Sigmoid colon (tissue), 7 donors: ENCODE measurements at places on chromosomes 5 and 9. TPM values are rescaled to one million over a fixed set of nuclear protein-coding genes. Genes with fewer than 3 reads are reported as not detected.

DNA sequence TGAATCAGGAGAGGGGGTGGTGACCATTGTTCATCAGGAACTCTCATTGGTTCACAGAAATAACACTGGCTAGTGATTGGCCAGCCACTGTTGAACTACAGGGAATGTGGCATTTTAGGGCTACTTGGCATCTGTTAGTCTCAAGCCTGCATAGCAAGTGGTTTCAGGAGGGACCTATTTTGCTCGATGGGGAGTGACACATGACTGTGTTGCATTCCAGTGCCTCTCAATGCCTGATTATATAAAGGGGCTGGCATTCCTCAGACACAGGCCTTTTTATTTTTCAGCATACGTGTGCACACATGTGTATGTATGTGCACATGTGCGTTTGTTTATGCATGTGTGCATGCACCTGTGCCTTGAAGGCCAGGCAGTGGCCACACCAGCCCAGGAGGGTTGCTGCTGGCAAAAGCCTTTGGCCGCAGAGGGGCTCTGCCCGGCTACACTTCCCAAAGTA is 23.2 kb downstream of the FGD3 start:
- DNase-seq: no peak

DNA sequence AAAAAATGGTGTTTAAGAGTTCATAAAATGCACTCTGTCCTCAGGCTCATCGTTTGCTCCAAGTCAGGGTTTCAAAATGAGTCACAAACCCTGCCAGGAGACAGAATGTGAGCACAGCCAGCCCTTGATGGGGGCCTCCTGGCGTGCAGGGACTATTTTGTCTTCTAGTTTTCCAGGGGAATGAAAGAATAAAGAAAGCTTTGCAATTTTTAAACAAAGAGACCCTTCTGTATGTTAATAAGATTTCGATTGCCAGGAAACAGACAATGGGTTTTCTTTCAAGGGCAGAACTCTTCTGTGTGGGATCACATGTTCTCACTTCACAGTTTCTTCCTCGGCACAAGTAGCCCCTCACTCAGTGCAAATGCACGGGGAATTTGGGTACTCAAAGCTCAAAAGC is 121.4 kb upstream of the C6 start:
- peak; percentile 65 for DNase-seq

DNA sequence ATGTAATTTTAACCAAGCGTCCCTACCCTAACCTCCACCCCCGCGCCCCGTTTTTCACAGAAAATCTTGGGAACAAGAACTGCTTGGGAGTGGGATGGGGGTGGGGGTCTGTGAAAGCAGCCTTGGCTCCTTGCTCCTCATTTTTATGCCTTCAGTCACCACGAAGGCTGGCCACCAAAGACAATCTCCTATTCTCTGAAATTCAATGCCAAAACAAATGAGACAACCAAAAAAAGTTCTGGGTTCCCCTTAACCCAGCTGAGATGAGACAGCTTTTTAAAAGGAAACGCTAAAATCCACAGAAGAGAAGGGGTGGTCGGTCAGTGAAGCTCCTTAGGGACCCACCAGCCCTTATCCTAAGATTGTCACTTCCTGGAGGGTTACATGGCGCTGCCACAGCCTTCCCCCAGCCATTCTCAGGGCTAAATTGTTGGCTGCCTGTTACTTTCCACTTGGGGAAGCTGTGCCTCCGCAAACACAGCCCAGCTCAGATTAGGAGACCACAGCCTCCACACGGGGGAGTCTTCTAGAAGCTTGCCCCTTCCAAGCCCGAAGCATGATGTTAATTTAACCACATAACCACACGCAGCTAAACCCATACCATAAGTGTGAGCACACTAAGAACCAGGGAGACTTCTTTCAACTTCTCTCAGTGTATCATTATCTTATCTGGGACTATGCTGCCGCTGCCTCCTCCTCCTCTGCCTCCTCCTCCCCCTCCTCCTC is 136.3 kb downstream of the FOXD1 start:
- no peak for DNase-seq

- no peak for DNase-seq
Measured at GRCh38 chr5:68883436-68883835, 210.4 kb upstream of the SLC30A5 start.

GRCh38 chr5:136677217-136677616 is 311.9 kb upstream of the TRPC7 start:
- no peak for DNase-seq

THBS4 gene
- total RNA-seq: 142 TPM

DNA sequence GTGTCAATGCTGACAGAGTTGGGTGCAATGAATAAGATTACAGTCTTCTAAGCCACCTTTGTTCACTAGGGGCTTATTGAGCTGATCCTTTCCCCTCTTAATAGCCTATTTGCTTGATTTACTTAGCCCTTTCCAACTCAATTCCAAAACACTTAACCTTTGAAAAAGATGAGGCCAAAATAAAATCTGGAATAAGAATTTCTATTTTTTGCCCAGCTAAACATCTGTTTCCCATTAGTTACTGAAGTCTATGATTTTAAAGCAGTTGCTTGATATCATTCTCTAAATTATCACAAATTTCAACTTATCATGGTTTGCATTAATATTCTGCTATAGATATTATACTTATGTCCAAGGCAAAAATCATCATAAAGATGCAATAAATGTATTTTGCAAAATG is 1272.0 kb upstream of the ACO1 start:
- no peak for DNase-seq

FAM78A gene
- total RNA-seq: 2.0 TPM

- no peak for DNase-seq
Measured at GRCh38 chr9:116497095-116497890, 189.8 kb upstream of the TRIM32 start.

GRCh38 chr5:71471193-71471592 is 15.7 kb downstream of the BDP1 start:
- DNase-seq: no peak

GRCh38 chr9:92293452-92294296 is at the start of gene IARS1:
Gene IARS1, minus strand, starts transcription at chr9:92293697. Its CDS starts 4,278 bp downstream, at chr9:92289419.
- peak; percentile 99 for DNase-seq
